CD4-positive, alpha-beta T cell treated with Interleukin-12 subunit alpha and Interleukin-12 subunit beta, for 1 hour (primary cell): ENCODE measurements at places on chromosomes 3 and 15.

GRCh38 chr3:157282261-157283191, 122.6 kb upstream of the CCNL1 start:
- no peak for DNase-seq

GRCh38 chr3:122694966-122695365, 14.3 kb downstream of the PARP14 start:
- no peak for DNase-seq

DNA sequence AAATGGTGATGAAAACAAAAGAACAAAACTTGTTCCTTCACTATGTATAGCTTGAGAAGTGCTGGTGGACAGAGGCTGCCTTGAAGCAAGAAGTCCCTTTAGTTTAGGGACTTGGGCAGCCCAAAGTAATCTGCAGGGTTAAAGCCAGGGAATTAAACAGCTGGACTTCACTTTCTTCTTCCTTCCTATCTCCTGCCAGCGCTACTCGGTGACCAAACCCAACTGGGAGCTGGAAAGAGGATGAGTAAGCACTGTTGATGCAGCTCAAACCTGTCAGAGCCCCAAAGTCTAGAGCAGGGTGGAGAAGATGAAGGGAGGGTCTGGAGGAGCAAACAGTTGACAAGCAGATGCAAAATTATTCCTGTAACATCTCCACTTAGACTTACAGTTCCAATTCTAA, 73.1 kb upstream of the FBN1 start:
- no peak for DNase-seq

- DNase-seq = peak; percentile 39
Observed at GRCh38 chr3:50430191-50430590, 70.9 kb upstream of the TMEM115 start.

DNA sequence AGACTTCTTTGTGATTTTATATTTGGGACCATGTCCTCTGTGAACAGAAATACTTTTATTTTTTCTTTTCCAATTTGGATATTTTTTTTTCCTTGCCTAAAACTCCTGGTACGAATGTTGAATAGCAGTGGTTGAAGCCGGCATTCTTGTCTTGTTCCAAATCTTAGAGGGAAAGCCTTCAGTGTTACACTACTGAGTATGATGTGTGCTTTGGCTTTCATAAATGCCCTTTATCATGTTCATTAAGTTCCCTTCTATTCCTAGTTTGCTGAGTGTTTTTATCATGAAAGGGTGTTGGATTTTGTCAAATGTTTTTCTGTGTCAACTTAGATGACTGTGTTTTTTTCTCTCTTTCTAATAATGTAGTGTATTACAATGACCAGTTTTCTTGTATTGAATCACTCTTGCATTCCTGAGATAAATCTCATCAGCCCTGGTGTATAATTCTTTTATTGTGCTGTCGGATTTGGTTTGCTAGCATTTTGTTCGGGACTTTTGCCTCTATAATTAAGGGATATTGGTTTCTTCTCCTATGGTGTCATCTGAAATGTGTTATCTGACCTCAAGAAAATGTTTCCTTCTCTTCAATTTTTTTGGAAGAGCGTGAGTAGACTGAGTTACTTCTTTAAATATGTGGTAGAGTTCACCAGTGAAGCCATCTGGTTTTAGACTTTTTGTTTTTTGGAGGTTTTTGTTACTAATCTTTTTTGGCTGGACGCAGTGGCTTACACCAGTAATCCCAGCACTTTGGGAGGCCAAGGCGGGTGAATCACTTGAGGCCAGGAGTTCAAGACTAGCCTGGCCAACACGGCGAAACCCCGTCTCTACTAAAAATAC, 33.3 kb downstream of the MAP1A start:
- DNase-seq = no peak

DNA sequence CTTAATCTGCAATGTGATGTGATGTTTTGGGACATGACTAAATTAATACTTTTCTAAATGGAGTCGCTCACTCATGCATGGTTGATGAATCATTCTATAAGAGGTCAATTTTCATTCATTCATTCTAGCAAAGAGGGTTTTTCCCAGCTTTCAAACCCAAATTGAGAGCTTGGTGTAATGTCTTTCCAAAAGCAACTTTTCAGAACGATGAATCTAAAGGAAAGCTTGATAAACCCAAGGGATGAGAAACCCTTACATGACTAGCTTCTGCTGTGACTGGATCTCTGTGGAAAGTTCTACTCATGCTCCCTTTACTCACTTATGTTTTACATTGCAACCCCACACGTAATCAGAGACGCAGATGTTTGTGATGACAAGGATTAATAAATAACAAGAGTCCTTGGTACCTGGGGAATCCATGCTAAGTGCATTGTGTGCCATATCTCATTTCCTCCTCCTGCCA, 47.7 kb downstream of the PDZRN3 start:
- DNase-seq = no peak

DNA sequence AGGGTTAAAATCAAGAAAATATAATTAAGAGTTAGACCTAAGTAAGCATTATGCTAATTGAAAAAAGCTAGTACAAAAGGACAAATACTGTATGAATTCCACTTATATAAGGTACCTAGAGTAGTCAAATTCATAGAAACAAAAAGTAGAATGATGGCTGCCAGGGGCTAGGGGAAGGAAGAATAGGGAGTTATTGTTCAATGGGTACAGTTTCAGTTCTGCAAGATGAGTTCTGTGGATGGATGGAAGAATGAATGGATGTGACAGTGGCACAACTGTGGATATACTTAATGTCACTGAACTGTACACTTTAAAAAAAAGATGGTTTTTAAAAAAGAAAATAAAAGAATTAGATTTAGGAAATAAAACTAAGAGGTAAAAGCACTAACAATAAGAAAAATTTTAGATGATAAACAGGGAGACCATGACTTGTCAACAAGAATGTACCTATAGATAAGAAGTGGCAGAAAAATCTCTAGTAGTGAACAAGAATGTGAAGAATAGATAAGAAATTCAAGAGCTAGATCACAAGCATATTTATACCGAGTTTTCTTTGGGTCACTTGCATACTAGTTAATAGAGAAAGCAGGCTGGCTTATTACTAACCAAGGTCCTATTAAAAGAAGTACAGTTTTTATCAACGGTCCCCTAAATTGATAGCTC, 5.5 kb downstream of the IFT80 start:
- no peak for DNase-seq

- DNase-seq = no peak
Observed at GRCh38 chr3:116930786-116931185, 221.2 kb downstream of the TUSC7 start.

- DNase-seq = no peak
Observed at GRCh38 chr15:66284271-66284670, 9.1 kb upstream of the DIS3L start.
